PC-3 (cell line): ENCODE measurements at places on chromosomes 4 and X. TPM values are rescaled to one million over a fixed set of nuclear protein-coding genes. Genes with fewer than 3 reads are reported as not detected.

The SORBS2 gene
- 3.1 and 3.6 TPM in 2 replicates for total RNA-seq

DNA sequence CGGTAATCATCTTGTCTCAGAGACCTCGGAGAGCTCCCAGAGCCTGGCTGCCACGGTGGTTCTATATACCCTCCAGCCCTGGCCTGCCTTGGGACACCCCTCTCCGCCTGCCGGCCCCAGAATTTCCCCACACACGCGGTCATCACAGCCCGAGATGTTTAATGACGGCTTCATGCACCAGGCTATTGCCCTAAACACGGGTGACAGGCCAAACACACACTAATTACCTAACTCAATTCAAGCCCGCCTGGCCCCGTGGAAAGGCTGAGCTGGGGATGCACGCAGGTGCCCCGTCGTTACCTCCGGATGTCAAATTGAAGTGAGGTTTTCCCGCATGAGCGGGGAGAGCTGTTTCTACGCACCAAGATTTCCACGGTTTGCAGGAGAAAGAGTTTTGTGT lies 72.9 kb upstream of the PPP2R3B start:
- no peaks in the 10 kb centered on the region for H3K4me1 ChIP-seq
- no peaks in the 10 kb centered on the region for H3K36me3 ChIP-seq
- no peaks in the 10 kb centered on the region for H3K27me3 ChIP-seq
- H3K4me3 ChIP-seq, result no peak overlapping the region
- DNase-seq, result no peak

- H3K27me3 ChIP-seq, result no peaks in the 10 kb centered on the region
- H3K4me3 ChIP-seq, result no peak overlapping the region
- H3K4me1 ChIP-seq, result peaks cover 4% of the 10 kb centered on the region
- no peak overlapping the region for H3K27ac ChIP-seq
These were observed 119.6 kb downstream of the KLHL13 start for GRCh38 chrX:117996918-117997480.

DNA sequence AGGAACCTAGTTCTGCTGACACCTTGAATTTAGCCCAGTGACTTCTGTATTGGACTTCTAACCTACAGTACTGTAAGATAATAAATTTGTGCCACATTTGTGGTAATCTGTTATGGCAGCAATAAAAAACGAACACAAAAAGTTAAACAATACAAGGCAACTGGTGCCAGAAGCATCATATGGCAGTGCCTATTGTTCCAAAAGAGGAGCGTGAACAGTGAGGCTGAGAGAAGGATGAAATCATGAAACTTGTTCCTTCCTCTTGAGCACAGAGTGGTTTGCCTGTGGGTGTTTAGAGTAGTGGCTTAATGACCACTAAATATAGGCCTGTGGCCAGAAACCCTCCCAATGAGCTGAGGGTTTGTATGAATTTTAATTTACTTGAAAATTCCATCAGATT lies 69.7 kb upstream of the PGRMC2 start:
- no peak overlapping the region for H3K27ac ChIP-seq
- peaks cover 13% of the 10 kb centered on the region for H3K4me1 ChIP-seq
- no peaks in the 10 kb centered on the region for H3K36me3 ChIP-seq
- no peak overlapping the region for H3K4me3 ChIP-seq

- H3K4me3 ChIP-seq, result no peak overlapping the region
- peaks cover 20% of the 10 kb centered on the region for H3K4me1 ChIP-seq
- DNase-seq, result no peak
- H3K36me3 ChIP-seq, result no peaks in the 10 kb centered on the region
These were observed 204.8 kb downstream of the CFAP299 start for GRCh38 chr4:80540349-80540748.

The FGF13 gene
- 0.47 and 2.2 TPM in 2 replicates for total RNA-seq

DNA sequence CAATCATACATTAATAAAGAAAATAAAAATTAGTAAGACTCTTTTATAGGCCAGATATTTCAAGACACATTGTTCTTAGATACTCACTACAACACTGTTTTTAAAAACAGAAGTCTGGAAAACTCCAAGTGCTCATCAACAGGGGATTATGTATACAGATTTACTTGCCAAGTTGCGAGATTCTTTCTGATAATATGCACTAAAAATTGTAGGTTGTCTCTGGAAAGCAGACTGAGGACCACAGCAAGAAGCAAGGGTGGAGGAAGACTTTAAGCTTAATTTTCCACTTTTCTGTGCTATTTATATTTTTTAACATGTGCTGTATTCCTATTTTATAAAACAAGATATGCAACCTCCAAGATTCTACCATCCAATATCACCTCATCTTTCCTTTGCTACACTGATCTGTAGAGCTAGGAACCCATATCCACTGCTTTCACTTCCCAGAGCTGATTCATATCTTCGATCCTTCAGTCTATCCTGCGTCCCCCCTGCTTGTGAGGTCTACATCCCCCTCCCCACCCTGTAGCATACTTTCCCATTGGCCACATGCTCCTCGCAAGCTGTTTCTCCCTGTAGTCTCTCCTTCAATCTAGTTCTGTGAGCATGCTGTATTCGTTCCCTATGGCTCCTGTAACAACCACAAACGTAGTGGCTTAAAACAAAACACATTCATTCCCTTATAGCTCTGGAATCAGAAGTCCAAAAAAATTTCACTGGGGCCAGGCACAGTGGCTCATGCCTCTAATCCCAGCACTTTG lies 15.7 kb downstream of the SOD3 start:
- no peak overlapping the region for H3K27ac ChIP-seq
- H3K4me1 ChIP-seq, result no peaks in the 10 kb centered on the region
- H3K36me3 ChIP-seq, result no peaks in the 10 kb centered on the region
- H3K4me3 ChIP-seq, result no peak overlapping the region

DNA sequence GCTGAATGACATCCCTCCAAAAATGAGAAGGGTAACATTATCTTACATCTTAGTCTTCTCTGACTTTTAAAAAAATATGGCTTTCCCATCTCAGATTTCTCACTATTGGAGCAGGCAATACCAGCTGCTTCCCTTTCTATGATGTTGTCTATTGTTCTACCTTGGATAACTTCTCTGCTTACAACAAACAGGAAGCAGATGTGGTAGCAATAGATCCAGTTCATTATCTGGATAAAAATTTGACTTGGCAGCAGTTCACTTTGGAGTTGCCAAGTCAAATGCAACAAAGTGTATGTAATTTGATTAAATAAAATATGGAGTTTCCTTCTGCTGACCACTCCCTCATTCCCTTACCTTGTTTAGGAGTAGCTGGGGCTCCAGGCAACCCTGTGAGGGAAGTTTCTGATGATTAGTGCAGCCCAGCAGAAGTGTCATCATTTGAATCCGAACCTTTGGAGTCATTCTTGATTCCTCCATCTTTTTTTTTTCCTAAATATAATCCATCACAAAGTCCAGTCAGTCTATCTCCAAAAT lies 72.0 kb upstream of the GPRIN3 start:
- H3K36me3 ChIP-seq, result no peaks in the 10 kb centered on the region
- peaks cover 8% of the 10 kb centered on the region for H3K27me3 ChIP-seq
- H3K4me1 ChIP-seq, result no peaks in the 10 kb centered on the region
- H3K27ac ChIP-seq, result no peak overlapping the region
- H3K4me3 ChIP-seq, result no peak overlapping the region
- no peak for DNase-seq

The SEC31A gene
- total RNA-seq, result 47.4 and 77.1 TPM in 2 replicates

DNA sequence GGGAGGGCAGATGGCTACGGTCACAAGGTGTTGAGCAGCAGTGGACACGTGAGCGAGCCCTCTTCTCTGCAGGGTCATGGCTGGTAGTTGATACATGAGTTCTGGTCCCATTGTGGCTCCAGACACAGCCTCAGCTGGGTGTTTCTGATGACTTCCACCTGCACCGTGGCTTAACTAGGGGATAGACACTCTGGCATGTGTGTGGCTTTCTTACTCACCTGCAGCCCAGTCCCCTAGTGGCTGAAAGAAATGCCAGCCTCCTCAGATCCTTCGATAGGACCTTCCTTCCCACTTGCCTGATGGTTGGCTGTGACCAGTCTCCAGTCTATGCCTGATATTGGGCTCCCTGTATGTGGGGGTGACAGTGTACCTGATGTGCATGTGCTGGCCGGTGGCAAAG lies 5.0 kb downstream of the GPR78 start:
- peak; percentile 47 for DNase-seq
- H3K4me3 ChIP-seq, result no peak overlapping the region
- H3K27me3 ChIP-seq, result no peaks in the 10 kb centered on the region
- H3K27ac ChIP-seq, result no peak overlapping the region
- H3K4me1 ChIP-seq, result no peaks in the 10 kb centered on the region
- H3K36me3 ChIP-seq, result no peaks in the 10 kb centered on the region

DNA sequence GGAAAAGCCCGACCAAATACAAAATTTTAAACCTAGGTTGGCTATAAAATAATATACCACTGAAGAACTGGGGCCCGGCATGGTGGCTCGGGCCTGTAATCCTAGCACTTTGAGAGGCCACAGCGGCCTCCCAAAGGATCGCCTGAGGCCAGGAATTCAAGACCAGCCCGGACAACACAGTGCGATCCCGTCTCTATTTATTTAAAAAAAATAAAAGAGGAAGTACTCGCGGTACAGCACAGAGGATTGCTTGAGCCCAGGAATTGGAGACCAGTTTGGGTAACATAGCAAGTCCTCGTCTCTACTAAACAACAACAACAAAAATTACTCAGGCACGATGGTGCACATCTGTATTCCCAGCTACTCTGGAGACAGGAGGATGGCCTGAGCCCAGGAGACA lies 44.8 kb upstream of the CDKN2AIP start:
- no peaks in the 10 kb centered on the region for H3K36me3 ChIP-seq
- peaks cover 11% of the 10 kb centered on the region for H3K4me1 ChIP-seq
- no peak for DNase-seq
- H3K27ac ChIP-seq, result no peak overlapping the region
- H3K4me3 ChIP-seq, result no peak overlapping the region

The RPGR gene
- 8.3 and 9.3 TPM in 2 replicates for total RNA-seq

GRCh38 chr4:119321921-119322687 lies at the start of gene FABP2:
TSS of gene FABP2 (minus strand) at chr4:119322138. CDS start at chr4:119322102, 36 bp downstream.
- no peak for DNase-seq
- H3K27ac ChIP-seq, result no peak within 1 kb of the TSS
- H3K27me3 ChIP-seq, result no peaks in the 10 kb centered on the region
- H3K4me1 ChIP-seq, result no peaks in the 10 kb centered on the region

The ALPK1 gene
- total RNA-seq, result 4.2 and 4.3 TPM in 2 replicates

DNA sequence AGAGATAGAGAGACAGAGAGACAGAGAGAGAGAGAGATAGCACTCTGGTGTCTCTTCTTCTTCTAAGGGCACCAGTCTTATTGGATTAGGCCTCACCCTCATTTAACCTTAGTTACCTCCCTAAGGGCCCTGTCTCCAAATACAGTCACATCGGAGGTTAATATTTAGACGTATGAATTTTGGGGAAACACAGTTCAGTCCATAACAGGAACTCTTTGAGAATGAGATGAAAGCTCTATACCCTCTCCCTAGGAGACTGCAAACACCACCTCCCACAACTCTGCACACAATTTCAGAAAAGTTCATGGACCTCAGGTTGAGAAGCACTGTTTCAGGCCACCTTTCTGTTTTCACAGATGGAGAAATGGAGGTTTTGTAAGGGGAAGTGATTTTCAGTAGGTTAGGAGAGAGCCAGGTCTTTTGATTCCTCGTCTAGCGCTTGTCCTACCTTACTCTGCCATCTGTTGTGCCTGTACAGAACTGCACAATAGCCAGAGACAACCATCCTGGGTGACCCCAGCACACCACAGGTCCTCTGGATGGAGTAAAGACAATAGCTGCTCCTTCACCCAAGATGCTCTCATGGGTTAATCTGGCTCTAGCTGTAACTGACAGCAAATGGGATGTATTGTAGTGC lies 16.9 kb upstream of the LOC101059915 start:
- DNase-seq, result peak; percentile 26
- no peak overlapping the region for H3K27ac ChIP-seq
- no peaks in the 10 kb centered on the region for H3K4me1 ChIP-seq
- no peaks in the 10 kb centered on the region for H3K27me3 ChIP-seq

The ETDB gene
- not detected in 2 replicates for total RNA-seq

- no peak overlapping the region for H3K4me3 ChIP-seq
- H3K4me1 ChIP-seq, result no peaks in the 10 kb centered on the region
- H3K27ac ChIP-seq, result no peak overlapping the region
- H3K36me3 ChIP-seq, result no peaks in the 10 kb centered on the region
These were observed 26.3 kb downstream of the CXCL2 start for GRCh38 chr4:74072739-74073138.

GRCh38 chrX:27591938-27592337 lies 1.8 kb downstream of the DCAF8L2 start:
- no peaks in the 10 kb centered on the region for H3K27me3 ChIP-seq
- no peaks in the 10 kb centered on the region for H3K36me3 ChIP-seq
- H3K4me3 ChIP-seq, result no peak overlapping the region
- no peaks in the 10 kb centered on the region for H3K4me1 ChIP-seq
- H3K27ac ChIP-seq, result no peak overlapping the region

- H3K36me3 ChIP-seq, result no peaks in the 10 kb centered on the region
- H3K4me1 ChIP-seq, result no peaks in the 10 kb centered on the region
- H3K27ac ChIP-seq, result no peak overlapping the region
- H3K27me3 ChIP-seq, result no peaks in the 10 kb centered on the region
These were observed 23.9 kb downstream of the BLOC1S4 start for GRCh38 chr4:6739920-6740319.

- no peak for DNase-seq
- peaks cover 7% of the 10 kb centered on the region; the same call in 1 of the 2 replicates for H3K4me1 ChIP-seq
- H3K4me3 ChIP-seq, result no peak overlapping the region
These were observed 32.5 kb downstream of the MEPE start for GRCh38 chr4:87865288-87865687.

The CDS1 gene
- total RNA-seq, result 10.4 and 11.2 TPM in 2 replicates

The ITGB1BP2 gene
- total RNA-seq, result 0.75 and 1.7 TPM in 2 replicates

The PNCK gene
- total RNA-seq, result 1.0 and 3.3 TPM in 2 replicates

The PPARGC1A gene
- not detected in 2 replicates for total RNA-seq

DNA sequence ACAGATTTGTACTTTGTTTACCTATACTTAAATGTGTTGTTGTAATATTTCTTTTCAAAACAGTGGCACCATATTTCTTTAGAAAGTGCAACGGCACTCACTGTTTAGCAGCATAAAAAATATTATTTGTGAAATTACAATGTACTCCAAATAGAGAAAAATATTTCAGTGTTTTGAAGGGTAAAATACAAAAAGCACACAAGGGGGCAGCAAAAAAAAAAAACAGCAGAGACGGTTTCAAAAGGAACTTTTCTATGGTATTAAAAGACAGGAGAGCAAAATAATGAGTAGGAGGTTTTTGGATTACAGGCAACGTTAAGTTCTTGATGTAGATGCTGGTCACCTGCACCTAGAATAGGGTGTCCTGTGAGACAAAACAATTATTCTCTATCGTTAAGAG lies 2.0 kb downstream of the NUDT11 start:
- no peak overlapping the region for H3K4me3 ChIP-seq
- H3K36me3 ChIP-seq, result no peaks in the 10 kb centered on the region

The S100G gene
- not detected in 2 replicates for total RNA-seq
